ENCODE measurements at places on chromosomes 4 and X.

DNA sequence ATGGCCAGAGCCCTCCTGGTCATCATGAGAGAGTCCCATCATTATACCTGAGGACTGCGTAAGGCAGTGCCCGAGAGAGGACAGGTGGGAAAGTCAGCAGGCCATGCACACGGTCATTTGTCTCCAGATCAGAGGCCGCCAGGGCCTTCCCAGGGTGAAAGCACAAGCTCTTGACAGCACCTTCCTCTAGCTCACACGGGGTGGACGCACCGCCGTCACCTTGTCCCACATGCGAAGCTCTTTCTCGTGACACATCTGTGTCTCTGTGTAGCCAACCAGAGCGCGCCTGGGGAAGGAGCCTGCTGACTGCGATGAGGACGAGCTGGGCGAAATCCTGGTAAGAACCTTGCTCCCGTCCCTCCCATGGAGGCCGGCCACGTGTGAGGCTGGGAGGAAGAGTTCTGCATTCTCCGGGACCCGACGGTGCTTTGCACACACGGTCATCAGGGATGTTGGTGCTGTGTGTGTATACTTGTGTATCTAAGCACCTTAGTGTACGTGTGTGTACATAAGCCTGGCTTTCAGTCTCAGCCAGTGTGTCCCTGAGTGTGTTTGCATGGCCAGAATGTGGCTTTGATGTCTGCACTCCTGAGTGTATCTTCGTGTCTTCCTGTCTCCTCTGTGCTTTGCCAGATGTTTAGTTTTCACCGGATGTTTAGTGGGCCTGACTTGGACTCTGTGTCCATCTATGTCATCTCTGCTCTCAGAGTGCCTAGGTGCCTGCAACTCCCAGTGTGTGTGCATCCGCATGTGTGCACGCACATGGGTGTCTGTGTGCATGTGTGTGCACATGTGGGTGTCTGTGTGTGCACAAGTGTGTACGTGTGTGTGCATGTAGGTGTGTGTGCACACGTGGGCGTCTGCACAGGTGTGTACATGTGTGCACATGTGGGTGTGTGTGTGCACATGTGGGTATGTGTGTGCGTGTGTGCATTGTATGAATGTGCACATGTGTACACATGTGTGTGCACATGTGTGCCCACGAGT, 15.1 kb downstream of the ATP5ME start:
- DNase-seq: no peak

GRCh38 chr4:111230265-111230664, 607.4 kb upstream of the PITX2 start:
- DNase-seq: no peak

GRCh38 chr4:76544725-76545124, 109.7 kb downstream of the SHROOM3 start:
- no peak for DNase-seq

DNA sequence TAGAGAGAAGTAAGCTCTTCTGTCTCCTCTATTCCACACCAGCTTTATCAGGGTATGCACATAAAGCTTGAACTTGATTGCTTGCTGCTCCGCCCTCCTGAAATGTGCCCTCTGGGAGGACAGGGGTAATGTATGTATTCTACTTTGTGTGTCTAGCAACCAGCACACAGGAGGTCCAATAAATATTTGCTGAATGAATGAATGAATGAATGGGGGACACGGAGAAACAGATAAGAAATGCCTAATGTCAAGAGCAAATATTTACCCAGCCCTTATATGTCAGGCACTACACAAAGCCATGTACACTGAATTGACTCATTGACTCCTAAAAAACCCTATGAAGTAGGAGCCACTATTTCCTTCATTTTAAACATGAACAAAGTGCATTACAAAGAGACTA, 2.3 kb upstream of the MSL3 start:
- DNase-seq: no peak

DNA sequence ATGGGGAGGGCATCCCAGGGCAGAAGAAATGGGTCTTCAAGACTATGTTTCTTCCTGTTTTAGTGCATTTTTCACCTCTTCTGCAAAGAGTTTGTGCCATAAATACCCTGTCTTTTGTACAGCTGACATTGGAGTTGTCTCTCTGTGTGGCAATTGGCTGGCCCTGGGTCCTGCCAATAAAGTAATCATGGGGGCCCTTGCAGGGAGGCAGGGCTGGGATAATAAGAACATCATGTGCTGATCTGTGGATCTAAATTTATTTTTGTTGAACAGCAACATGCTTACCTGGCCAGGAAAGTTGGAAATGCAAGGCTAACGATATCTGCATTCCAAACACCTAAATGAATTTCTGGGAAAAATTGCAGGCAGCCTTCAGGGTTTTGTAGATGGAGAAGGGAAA, 174.6 kb upstream of the GATB start:
- no peak for DNase-seq

DNA sequence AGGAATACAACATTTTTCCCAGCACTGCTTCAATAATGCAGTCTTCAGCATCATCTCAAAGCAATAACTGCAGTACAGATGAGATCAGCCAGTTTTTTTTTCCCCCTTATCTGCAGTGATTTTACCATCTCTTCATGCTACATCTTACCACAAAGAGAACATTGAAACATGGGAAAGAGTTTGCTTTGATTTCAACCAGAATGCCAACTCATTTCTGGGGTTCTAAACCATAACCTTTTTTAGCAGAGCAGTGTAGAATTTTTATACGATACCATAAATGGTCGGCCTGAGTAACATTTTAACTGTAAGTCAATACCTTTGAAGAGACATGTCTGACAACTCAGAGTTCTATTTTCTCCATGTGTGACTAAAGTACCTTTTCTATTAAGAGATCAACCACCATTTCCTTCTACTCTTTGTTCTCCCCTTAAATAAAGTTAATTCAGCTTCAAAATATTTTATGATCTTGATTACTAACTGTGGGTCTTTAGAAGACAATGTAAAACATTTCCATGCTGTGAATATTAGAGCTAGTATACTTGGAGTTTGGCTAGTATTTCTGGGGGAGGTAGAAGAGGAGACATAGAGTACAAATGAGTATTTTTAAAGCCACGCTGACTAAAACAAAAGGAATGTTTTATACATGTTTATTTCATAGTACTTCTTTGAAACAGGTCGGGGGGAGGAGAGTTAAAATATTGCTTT, 69.1 kb downstream of the TET2 start:
- no peak for DNase-seq

GRCh38 chr4:56730097-56730496, 49.0 kb upstream of the HOPX start:
- DNase-seq: no peak

DNA sequence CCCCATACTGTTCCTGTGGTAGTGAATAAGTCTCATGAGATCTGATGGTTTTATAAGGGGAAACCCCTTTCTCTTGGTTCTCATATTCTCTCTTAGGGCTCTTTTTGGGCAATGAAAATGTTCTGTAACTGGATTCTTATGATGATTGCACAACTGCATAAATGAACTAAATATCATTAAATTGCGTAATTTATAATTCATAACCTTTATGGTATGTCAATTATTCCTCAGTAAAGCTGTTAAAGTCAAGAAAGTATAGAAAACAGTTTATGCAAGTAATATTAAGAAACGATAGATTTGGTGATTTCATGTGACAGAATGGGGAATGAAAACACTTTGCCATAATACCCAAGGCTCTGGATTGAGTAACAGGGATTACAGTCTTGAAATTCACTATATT, 33.5 kb upstream of the SPANXD start:
- no peak for DNase-seq

GRCh38 chrX:64206556-64207162, 1.2 kb upstream of the AMER1 start:
- no peak for DNase-seq

DNA sequence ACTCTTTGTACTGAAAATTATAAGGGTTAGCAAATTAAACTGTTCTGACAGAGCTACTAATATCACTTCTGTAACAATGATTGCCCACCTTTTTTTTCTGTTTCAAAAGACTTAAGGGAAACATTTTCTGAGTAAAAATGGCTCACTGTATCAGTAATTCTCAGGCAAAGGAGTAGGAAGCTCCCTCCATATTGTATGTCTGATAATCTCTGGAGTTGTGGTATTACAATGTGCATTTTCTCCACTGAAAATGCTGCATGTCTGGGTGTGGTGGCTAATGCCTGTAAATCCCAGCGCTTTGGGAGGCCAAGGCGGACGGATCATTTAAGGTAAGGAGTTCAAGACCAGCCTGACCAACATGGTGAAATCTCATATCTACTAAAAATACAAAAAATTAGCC, 4.4 kb upstream of the STAP1 start:
- no peak for DNase-seq

DNA sequence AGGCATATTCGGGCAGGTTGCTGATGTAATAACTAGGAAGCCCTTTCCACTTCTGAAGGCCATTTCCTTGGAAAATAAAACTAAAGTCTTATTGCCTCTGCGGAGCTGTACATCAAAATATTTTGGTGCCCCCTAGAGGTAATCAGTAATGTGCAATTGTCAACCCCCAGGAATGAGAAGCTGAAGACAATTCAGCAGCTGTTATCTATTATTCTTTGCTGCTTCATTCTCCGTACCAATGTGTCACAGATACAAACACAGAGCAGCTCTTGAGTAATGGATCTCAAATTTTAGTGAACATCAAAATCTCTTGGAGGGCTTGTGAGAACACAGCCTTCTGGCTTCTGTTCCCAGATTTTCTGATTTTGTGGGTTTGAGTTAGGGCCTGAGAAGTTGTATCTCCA, 3.5 kb upstream of the SLIT2 start:
- DNase-seq: no peak

DNA sequence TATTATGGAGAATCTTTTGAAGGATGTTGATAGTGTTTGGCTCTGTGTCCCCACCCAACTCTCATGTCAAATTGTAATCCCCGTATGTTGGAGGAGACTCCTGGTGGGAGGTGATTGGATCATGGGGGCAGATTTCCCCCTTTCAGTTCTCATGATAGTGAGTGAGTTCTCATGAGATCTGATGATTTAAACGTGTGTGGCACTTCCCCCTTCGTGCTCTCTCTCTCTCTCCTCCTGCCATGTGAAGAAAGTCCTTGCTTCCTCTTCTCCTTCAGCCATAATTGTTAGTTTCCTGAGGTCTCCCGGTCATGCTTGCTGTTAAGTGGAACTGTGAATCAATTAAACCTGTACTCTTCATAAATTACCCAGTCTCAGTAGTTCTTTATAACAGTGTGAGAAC, 166.1 kb upstream of the NUDT6 start:
- no peak for DNase-seq

GRCh38 chrX:42930071-42930470, 152.1 kb upstream of the PPP1R2C start:
- DNase-seq: no peak

GRCh38 chr4:148344941-148345340, 97.3 kb downstream of the NR3C2 start:
- DNase-seq: no peak

- no peak for DNase-seq
Measured at GRCh38 chrX:281166-281999, at the start of gene PLCXD1. PLCXD1 (plus strand) TSS chrX:281381; CDS start chrX:284188, 2,807 bp downstream.

DNA sequence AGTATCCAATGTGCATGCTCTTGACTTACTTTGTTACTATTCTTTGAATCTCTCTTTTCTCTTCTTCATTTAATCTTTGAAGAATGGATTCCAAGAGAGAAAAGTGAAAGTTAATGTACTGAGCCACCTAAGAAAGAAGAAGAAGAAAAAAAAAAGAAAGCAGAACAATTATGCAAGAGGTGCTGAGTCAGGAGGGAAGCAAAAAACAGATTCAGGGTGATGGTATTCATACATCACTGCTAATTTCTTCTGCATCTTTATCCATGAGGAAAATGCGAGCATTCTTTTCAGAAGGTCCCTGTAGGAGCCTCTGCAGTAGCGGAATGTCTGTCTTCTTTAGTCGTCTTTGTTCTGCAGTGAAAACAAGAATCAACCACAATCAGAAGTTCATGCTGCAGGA, 43.9 kb downstream of the RASSF6 start:
- DNase-seq: no peak

- no peak for DNase-seq
Measured at GRCh38 chr4:103002551-103002950, 17.0 kb downstream of the SLC9B1 start.

All from activated T-cell treated with anti-CD3 and anti-CD28 coated beads, Interleukin-2, amount 50 U/mL, for 4 hours (primary cell).